Stimulated activated CD8-positive, alpha-beta memory T cell treated with anti-CD3 and anti-CD28 coated beads, Interleukin-7, amount 100 ng/mL, for 24 hours (primary cell): ENCODE measurements at places on chromosomes 12 and 14.

DNA sequence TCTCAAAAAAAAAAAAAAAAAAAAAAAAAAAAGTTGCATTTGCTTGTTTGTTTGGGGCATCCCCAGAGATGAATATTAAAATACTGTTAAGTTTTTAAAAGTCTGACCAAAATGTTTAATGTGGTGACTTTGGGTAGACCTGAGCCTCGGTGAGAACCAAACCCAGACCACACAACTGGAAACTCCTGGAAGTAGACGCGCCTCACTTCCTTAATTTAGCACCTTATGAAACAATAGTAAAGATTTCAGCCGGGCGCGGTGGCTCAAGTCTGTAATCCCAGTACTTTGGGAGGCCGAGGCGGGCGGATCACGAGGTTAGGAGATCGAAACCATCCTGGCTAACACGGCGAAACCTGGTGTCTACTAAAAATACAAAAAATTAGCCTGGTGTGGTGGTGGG, 9.3 kb downstream of the NFKBIA start:
- no peak for DNase-seq

DNA sequence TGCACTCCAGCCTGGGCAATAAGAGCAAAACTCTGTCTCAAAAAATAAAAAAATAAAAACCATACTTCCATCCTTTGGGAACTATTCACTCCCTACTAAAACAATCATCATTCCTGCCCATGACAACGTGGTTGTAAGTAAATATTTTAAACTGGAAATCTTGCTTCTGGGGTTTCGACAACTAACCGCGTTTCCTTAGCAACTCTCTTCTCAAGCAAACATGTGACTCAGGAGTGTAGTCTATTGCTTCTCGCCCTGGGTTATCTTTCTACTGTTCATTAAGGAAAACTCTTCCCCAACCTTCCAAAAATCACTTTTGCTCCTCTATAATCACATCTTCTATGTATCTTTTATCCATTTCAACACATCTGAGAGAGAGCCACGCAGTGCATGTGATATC, 21.8 kb downstream of the APPL2 start:
- DNase-seq: no peak

GRCh38 chr14:75562089-75562488, 16.3 kb upstream of the FLVCR2 start:
- peak; percentile 40 for DNase-seq

DNA sequence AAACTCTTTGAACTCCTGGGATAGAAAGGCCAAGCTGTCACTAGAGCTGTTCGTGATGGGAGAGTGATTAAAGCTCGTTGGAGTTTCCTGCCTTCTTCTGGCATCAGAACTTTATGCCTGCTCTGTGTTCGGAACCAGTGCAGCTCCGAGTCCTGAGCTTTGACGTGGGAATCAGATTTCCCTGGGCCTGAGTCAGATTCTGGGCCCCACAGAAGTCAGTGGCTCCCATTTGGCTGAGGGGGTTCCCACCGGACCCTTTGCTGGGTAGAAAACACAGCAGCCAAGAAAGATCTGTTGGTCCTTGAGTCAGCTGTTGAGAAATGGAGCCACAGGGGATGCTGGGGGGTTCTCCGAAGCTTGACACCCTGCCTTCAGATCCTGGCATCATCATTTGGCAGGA, 238.0 kb downstream of the CHST11 start:
- no peak for DNase-seq

DNA sequence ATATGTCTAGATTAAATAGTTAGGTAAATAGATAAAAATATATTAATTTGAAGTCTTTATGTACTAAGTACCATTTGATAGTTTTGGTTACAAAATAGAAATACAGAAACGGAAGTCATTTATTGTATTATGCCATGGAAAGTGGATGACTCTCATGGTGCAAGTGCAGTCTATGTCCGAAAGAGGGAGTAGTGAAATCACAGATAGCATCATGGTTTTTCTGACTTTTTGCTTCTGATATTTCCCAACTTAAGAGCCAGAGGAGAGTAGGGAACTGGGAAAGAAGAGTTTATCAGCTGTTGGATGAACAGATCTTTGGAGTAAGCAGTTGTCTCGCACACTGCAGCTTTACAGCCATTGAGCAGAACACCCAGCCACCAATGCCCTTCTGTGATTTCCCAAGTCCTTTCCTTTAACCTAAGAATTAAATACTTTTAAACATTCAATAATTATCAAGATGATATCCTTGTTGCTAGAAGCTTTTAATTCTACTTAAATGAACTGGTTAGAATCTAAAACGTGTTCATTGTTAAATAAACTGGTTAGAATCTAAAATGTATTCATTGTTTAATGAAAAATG, 18.4 kb upstream of the SRGAP1 start:
- no peak for DNase-seq

DNA sequence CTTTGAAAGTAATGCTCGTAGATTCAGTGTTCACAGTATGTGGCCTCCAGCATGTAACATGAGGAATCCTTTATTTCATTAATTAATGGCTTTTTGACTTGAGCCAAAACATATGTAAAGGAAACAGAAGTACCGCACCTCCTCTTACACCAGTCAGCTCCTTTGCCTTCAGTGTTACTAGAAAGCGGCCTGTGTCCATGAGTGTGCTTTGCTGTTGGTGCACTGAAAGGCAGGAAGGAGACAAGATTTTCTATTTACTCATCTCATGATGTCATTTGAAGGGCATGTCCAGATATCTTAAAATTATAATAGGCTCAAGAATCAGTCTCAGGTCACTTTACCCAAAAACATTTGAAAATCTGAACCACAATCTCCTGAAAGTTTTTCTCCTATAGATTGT, 9.9 kb upstream of the CCT2 start:
- no peak for DNase-seq

DNA sequence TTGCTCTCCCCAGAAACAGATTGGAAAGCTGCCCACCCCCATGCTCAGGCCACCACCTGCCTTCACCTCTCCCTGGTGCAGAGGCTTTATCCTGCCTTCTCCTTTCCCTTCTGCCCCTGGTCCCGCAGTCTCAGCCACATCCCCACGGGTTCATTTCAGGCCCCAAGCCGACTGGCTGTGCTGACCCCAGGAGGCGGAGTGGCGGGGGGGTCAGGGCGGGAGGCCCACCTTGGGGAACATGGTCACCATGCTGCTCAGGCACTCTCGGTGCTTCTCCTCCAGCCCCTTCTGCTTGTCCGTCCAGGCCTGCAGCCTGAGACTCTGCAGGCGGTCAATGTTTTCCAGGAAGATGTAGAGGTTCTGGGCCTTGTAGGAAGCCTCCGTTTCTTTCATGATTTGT, 6.9 kb downstream of the FAM186B start:
- DNase-seq: no peak

- DNase-seq: no peak
Observed at GRCh38 chr12:101604132-101604531, 9.4 kb downstream of the MYBPC1 start.

DNA sequence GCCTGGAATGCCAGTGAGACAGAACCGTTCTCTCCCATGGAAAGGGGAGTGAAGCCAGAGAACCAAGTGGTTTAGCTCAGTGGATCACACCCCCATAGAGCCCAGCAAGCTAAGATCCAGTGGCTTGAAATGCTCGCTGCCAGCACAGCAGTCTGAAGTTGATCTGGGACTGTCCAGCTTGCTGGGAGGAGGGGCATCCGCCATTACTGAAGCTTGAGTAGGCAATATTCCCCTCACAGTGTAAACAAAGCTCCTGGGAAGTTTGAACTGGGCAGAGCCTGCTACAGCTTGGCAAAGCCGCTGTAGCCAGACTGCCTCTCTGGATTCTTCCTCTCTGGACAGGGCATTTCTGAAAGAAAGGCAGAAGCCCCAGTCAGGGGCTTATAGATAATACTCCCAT, 374.3 kb upstream of the DCN start:
- DNase-seq: no peak

DNA sequence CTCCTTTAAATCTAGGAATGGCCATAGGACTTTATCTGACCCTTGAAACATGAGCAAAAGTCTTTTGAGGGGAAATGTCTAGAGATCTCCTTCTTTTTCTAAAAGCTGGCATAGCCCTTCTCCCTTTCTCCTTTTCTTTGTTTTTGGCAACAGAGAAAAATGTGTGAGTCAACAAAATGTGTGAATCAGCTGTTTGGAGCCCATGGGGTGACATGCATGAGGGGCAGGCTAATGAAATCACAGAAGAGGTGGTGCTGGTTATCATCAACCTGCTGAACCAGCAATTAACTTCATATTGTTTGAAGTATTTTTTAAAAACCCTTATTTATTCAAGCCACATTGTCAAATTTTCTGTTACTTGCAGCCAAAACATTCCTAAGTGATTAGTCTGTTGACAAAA, 132.3 kb downstream of the CCDC59 start:
- no peak for DNase-seq

DNA sequence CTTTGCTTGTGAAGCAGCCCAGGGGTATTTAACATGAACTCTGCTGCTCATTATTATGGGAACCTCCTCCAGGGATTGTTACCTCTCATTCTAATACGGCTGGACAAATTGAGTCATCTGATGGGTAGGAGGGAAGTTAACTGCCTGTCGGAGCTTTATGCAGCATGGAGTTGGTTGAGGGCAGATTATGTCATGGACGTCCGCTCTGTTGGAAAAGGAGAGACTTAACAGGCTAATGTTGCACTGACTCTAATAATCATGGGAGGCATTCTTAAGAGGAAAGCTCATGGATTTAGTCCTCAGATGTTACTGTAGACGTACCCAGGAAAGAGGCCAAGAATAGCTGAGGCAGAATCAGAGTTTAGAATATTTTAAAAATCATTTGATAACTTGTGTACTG, 9.9 kb downstream of the POP5 start:
- DNase-seq: no peak

GRCh38 chr12:130053651-130054069, 108.6 kb upstream of the FZD10 start:
- DNase-seq: no peak

GRCh38 chr12:18421867-18422266, 160.5 kb downstream of the PIK3C2G start:
- no peak for DNase-seq

GRCh38 chr12:69056743-69057515, 124.0 kb upstream of the CPM start:
- no peak for DNase-seq

DNA sequence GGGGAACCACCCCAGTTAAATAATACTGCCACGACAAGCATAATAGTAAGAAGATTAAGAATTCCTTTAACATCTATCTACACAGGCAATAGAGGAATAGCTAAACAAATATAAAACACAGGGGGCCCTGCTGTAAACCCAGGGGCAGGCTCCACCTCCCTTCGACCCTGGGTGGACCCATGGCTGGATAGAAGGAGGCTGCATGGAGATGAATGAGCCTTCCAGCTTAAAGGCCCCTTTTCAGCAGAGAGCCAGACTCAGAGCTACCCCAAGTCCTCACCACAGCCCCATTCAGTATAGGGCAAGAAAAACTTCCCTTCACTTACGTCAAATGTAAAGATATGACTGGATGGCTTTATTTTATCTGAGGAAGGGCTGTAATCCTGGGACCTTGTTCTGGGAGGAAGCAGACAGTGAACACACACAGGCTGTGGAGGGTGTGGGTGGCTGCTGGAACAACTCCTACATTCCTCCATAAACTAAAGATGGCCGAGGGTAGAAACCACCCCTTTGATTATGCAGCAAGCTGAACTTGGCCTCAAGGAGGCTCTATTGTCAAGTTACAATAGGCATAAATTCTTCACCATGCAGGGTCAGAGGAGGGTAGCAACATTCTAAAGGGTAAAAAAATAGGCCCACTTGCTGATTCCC, 30.4 kb downstream of the NUAK1 start:
- DNase-seq: no peak

GRCh38 chr12:113582521-113583218, 111.0 kb upstream of the LHX5 start:
- DNase-seq: no peak

GRCh38 chr12:67630373-67631088, 18.0 kb upstream of the DYRK2 start:
- DNase-seq: peak; percentile 60

DNA sequence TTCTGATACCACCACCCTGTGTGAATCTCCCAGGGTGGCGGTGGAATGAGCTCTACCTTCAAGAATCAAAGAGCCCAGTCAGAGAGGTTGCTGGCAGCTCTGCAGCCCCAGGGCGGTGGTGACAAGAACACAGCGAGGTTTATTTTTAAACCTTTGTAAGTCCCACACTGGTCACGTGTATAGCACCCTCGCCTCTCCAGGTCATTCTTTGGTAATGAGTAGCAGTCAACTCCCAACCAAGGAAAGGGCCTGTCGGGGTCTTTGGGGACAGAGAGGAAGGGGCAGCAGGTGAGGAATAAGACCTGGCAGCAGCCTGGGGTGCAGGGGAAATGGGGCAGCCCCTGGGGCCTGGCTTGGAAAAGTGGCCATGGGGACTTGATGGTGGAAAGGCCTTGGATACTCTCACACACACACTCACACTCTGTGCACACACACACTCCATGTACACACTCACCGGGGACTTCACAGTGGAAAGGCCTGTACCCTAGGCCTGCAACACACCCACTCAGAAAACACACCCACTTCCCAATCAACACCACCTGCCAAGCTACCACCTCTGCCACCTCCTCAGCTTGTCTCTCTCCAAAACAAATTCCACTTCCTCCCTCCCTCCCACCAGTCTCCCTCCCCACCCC, 178.6 kb downstream of the DPF3 start:
- DNase-seq: no peak

DNA sequence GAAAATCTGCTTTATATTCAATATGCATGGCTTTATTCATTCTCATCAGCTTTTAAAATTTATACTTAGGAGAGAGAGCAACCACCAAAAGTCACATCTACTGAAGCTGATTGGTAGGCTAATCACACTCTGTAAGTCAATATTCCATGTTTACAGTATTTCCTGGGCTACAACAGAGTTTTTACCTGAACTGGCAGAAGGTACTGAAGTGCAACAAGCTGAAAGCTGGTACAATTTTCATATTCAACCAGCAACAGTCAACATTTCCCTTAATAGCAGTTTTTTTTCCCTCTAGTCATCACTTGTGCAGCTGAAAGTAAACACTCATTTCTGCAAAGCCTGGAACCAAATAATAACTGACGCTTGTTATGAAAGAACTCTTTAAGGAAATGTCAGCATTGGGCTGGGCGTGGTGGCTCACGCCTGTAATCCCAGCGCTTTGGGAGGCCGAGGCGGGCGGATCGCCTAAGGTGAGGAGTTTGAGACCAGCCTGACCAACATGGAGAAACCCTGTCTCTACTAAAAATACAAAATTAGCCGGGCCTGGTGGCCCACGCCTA, 12.9 kb downstream of the BRAP start:
- no peak for DNase-seq

DNA sequence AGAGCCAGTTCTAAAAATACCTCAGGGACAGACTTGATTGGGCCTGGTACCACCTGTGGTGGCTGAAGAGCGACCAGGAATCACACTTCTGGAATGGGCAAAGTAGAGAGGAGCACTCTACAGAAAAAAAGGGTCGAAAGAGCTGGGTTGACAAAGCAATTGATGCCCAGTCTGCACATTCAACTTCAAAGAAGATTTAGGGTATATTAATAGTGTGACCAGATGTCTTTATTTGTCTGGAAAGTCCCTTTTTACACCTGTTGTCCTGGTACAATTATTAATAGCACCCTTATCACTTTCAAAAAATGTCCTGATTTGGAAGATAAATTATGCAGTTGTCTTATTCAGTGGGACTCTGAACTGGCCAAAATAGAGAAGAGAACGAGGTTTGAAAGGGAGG, 137.5 kb downstream of the DYRK2 start:
- DNase-seq: no peak
